ENCODE measurements at places on chromosomes 4 and X.
A peak's percentile ranks its signal among the peaks of the same experiment; 100 is the strongest.

DNA sequence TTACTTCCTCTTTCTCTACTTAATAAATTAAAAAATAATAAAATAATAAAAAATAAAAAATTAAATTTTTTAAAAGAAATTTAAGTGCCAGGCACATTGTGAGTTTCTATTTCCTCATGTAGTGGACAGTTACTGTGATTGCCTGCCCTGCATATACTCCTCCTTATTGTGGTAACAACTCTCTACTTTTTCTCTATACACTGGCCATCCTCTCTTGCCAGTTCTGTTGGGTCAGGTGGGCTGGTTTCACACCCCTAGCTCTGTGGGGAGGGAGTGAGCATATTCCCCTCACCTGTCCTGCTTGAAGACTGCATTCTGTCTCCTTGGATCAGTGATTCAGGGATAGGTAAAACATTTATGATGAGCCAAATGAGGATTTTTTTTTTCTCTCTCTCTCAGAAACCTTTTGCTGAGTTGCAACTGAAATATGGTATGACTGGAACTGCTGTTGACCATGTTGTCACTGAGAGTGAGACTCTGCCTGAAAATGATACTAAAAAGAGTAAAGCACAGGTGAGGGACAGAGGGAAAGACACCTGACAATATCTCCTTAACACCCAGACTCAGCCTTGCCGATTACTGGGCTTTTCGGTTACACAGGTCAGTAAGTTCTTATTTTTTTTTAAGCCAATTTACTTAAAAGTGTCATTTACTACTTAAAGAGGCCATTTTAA is 37.2 kb downstream of the CXXC4 start:
- no peaks in the 10 kb centered on the region for H3K4me1 ChIP-seq
- no peak overlapping the region for H3K4me3 ChIP-seq
- no peak overlapping the region for H3K27ac ChIP-seq
- DNase-seq: no peak
- no peaks in the 10 kb centered on the region for H3K27me3 ChIP-seq

DNA sequence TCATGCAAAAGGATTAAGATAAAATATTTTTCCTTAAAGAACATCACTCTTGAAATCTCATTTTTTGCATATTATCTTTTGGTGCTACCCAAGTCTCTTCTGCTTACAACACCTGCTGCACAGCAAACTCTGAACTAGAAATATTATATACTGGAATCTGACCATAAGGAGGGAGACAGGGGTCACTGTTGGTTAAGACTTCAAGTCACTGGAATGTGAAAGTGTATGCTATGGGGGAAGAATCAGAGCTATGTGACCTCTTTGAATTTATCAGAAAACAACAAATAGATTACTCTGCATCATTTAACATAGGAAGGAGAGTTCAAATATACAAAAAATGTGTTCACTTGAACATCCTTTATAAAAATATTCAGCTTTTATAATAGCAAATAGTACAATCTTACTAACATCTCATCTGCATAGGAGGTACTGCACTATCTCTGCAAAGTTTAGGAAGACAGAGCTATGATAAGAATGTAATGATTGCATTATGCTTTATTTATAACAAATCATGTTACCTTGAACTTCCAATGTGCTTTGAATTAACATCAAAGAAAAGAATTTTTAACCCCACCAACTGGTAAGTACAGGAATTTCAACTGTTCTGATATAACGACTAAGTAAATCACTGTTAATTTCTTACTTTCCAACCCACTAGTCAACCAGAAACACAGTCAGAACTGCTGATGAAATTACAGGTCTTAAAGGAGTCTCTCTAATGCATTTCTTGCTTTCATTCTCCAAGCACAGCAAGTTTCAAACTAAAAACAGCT is 69.8 kb downstream of the ZNF827 start:
- H3K36me3 ChIP-seq: peaks cover 15% of the 10 kb centered on the region
- no peak overlapping the region for H3K27ac ChIP-seq
- H3K4me1 ChIP-seq: no peaks in the 10 kb centered on the region
- H3K4me3 ChIP-seq: no peak overlapping the region

- no peaks in the 10 kb centered on the region for H3K27me3 ChIP-seq
- H3K4me1 ChIP-seq: peaks cover 31% of the 10 kb centered on the region
- DNase-seq: no peak
- H3K4me3 ChIP-seq: no peak overlapping the region
- H3K36me3 ChIP-seq: no peaks in the 10 kb centered on the region
These were observed 11.0 kb downstream of the SRD5A3 start for GRCh38 chr4:55356991-55357461.

GRCh38 chr4:156248917-156249316 is 295.3 kb upstream of the CTSO start:
- DNase-seq: no peak
- no peaks in the 10 kb centered on the region for H3K27me3 ChIP-seq
- no peak overlapping the region for H3K4me3 ChIP-seq

DNA sequence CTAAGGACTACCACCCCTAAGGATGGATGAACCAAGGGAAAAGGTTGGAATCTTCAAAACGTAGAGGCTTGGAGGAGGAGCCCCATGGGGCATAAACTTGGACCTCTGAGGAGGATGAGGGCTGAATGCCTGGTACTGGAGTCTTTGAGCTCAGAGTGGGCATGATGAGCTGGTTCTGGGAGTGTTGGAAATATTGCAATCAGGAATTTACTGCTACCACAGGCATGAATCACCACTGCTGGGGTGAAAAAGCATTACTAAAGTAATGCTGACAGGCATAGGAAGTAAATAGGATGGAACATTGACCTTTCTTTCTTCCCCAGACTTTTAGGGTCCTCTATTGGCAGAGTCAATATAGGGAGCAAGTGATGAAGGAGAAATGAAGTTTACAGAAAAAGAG is 105.8 kb upstream of the RPS6KA3 start:
- no peak for DNase-seq
- H3K4me1 ChIP-seq: no peaks in the 10 kb centered on the region

DNA sequence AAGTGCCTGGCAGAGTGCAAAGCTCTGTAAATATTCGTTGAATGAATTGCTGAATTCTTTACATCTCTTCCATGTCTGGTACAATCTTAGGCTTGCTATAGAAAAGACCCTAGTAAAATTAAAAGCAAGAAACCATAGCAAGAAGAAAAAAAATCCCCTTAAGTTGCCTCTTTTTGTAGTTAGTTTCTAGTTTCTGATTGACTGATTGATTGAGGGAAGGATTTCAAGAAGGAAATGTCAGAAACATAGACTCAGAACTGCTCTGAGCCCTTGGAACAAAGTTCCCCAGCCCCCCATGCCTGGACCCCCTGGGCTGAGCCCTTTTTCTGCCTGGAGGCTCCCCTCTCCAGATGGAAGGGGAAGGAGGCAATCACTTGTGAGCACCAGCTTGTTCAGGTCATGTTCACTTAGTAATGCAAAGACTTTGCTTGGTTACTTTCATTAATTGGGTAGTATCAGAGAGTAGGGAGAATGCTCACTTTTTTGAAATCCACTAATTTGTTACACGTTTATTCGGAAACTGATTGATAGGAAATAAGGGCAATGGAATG is 35.6 kb downstream of the DAPP1 start:
- H3K4me1 ChIP-seq: no peaks in the 10 kb centered on the region
- H3K4me3 ChIP-seq: no peak overlapping the region
- no peak for DNase-seq
- H3K27ac ChIP-seq: no peak overlapping the region

GRCh38 chr4:66906314-66906713 is 639.0 kb downstream of the CENPC start:
- no peaks in the 10 kb centered on the region for H3K27me3 ChIP-seq
- no peaks in the 10 kb centered on the region for H3K4me1 ChIP-seq
- no peak for DNase-seq
- H3K36me3 ChIP-seq: no peaks in the 10 kb centered on the region

GRCh38 chr4:79652232-79652631 is 244.2 kb upstream of the GK2 start:
- H3K4me3 ChIP-seq: no peak overlapping the region
- H3K27me3 ChIP-seq: no peaks in the 10 kb centered on the region
- peak overlapping the region; percentile 60 for H3K27ac ChIP-seq
- no peak for DNase-seq

DNA sequence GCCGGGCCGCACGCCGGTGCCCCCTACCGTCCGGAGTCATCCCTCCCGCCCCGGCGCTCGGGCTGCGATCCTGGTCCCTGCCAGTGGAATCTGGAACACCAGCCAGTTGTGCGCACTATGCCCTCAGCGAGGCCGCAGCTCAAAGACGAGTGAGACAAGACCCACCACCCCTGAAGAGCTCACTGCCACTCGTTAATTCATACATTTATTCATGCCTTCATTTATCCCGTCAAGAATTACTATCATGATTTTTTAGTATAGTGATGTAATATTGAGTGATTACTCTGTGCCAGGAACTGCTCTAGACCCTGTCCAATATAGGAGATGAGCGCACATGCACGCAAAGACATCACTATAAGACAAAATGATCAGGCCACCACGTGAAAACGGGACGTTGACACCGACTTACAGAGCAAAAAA is 247 bp upstream of the PPA2 start:
- peak; percentile 80 for DNase-seq
- H3K36me3 ChIP-seq: no peaks in the 10 kb centered on the region
- H3K27ac ChIP-seq: peak overlapping the region; percentile 98
- no peaks in the 10 kb centered on the region for H3K27me3 ChIP-seq

GRCh38 chrX:4547213-4547836 is 833.9 kb upstream of the PRKX start:
- no peaks in the 10 kb centered on the region for H3K4me1 ChIP-seq
- no peaks in the 10 kb centered on the region for H3K36me3 ChIP-seq
- H3K27me3 ChIP-seq: no peaks in the 10 kb centered on the region
- no peak for DNase-seq
